SK-MEL-5 (cell line): ENCODE measurements at places on chromosomes 12 and 14. TPM values are rescaled to one million over a fixed set of nuclear protein-coding genes. Genes with fewer than 3 reads are reported as not detected.

The TEX22 gene
- 0.26 and 0.32 TPM in 2 replicates for total RNA-seq

The IL26 gene
- not detected in 2 replicates for total RNA-seq

The PPFIA2 gene
- total RNA-seq = not detected in 2 replicates

The FOXG1 gene
- not detected in 2 replicates for total RNA-seq

The CMKLR1 gene
- not detected in 2 replicates for total RNA-seq

The PLEKHG7 gene
- not detected in 2 replicates for total RNA-seq

The BTBD6 gene
- 35.1 and 38.2 TPM in 2 replicates for total RNA-seq

The ANO4 gene
- total RNA-seq = 29.5 and 30.6 TPM in 2 replicates

The SIX4 gene
- 3.9 and 4.7 TPM in 2 replicates for total RNA-seq

The DUSP16 gene
- 13.9 and 15.1 TPM in 2 replicates for total RNA-seq

The FAR2 gene
- total RNA-seq = 3.0 and 6.0 TPM in 2 replicates

The A2M gene
- 316 TPM in 2 replicates for total RNA-seq

DNA sequence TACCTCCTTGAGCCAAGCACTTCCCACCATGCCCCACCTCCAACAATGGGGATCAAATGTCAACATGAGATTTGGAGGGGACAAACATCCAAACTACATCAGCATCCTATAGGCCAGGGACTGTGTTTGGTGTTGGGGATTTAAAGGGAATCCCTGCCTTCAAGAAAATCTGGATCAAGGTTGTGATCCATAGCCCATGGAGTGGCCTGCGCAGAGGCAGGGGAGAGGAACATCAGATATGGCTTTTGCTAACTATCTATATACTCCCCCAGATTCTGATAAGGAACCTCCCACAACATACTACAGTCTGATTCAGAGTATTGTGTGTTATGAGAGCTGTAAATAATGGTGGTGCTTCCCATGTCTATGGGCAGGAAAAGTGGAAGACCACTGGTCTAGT is 5.1 kb downstream of the KIF5A start:
- no peak for DNase-seq

DNA sequence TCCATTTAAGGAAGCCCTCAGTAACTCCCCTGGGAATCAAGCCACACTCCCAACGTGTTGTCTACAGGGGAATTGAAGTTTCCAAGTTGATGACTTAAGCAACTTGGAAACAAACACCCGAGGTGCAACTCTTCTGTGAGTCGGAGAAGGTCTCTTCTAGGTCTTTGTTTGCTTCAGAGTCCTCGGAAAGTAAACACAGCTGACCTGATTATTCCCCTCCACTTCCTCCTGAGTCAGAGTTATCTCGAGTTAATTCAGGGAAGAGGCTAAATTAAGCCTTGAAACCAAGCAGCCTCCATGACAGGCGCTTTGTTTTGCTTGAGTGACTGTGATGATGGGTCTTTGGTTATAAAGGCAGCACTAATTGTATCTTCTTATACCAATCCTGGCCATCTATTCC is 41.8 kb downstream of the TUNAR start:
- peak; percentile 17 for DNase-seq

GRCh38 chr12:18868717-18869116 is 130.8 kb downstream of the CAPZA3 start:
- no peak for DNase-seq

- DNase-seq = no peak
These were observed 27.4 kb upstream of the DIP2B start for GRCh38 chr12:50477241-50477832.

GRCh38 chr14:106826833-106827369 is 1300.5 kb downstream of the TMEM121 start:
- no peak for DNase-seq

DNA sequence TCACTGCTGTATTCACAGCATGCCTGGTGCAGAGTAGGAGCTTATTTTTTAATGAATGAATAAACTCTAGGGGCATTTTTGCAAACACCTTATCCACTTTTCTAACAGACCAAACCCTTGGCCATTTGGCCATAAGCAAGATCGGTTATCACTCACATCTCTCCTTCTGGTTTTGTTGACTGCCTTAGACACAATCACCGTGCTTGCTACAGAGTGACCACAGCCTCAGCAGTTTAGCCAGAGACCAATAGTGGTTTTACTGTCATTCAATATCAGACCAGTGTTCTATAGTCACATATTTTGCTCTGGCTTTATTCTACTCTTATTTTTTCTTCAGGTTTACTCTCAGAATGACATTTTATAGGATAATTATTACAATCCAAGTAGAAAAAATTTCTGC is 2.2 kb downstream of the KLRB1 start:
- no peak for DNase-seq

DNA sequence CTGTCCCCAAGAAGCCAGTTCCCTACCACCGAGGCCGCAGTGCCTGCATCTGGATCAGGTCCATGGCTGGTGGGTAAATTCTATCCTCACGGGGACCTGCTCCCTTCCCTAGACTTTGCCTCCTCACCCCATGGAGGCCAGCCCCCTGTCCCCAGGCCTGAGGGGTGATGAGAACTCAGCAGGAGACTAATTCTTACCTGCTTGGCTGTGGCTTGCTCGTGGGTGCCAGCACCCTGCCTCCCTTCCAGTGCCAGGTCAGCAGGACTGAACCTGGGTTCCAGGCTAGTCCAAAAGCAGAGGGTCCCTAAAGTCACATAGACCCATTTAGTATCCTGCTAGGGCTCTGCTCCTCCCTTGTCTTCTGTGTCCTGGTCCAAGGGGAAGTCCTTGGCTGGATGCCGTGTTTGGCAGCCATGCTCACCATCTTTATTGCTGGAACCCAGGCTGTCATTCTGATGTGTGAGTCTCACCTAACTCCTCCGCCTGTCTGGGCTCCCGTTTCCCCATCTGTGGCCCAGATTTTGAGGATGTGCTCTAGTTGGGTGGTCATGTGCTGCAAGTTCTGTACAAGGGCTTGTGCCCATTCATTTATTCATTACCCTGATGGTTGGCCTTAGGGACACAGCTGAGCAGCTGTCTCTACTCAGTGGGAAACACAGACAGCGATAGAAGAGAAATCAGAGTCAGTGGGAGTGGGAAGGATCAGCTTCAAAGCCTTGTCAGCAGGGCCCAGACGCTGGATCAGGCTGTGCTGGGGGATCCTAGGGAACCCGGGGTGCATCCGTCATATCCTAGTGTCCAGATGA is 949 bp downstream of the PLBD2 start:
- DNase-seq = no peak

DNA sequence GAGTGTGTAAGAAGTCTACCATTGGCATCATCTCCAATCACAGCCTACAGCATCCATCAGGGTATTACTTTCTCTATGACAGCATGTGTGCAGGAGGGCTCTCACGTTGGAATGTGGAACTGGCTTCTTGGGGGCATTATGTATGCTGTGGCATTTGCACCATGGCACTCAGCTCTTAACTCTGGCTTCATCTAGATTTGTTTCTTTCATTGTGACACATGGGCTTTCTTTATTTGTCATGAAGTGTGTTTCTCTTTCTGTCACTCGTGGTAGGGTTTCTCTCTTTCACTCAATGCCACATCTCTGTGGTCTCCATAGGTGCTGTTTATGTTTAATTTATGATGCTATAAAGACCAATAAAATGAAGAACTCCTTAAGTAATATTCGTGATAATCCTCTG is 191.2 kb upstream of the GARIN2 start:
- no peak for DNase-seq

- no peak for DNase-seq
These were observed 97.2 kb downstream of the LGMN start for GRCh38 chr14:92651106-92651757.

GRCh38 chr12:57965766-57966165 is 24.4 kb downstream of the ATP23 start:
- peak; percentile 20 for DNase-seq

- no peak for DNase-seq
These were observed 285.7 kb downstream of the RMST start for GRCh38 chr12:97748298-97748697.

GRCh38 chr12:120169946-120170345 is 24.6 kb downstream of the GCN1 start:
- DNase-seq = no peak

- no peak for DNase-seq
These were observed 6.1 kb upstream of the SYNE3 start for GRCh38 chr14:95522556-95522955.

GRCh38 chr14:55129086-55129427 is at the start of gene LGALS3:
Gene LGALS3 (plus strand): TSS chr14:55129252. CDS start chr14:55137374, 8,122 bp downstream.
- DNase-seq = peak; percentile 73

- DNase-seq = no peak
These were observed 14.0 kb downstream of the PLBD2 start for GRCh38 chr12:113372371-113372770.

- peak; percentile 7 for DNase-seq
These were observed 425.8 kb downstream of the NPAS3 start for GRCh38 chr14:33364466-33364865.

GRCh38 chr14:30698463-30698862 is 76.3 kb downstream of the SCFD1 start:
- DNase-seq = no peak

- DNase-seq = no peak
These were observed 154.5 kb downstream of the PHLDA1 start for GRCh38 chr12:75876832-75877762.

DNA sequence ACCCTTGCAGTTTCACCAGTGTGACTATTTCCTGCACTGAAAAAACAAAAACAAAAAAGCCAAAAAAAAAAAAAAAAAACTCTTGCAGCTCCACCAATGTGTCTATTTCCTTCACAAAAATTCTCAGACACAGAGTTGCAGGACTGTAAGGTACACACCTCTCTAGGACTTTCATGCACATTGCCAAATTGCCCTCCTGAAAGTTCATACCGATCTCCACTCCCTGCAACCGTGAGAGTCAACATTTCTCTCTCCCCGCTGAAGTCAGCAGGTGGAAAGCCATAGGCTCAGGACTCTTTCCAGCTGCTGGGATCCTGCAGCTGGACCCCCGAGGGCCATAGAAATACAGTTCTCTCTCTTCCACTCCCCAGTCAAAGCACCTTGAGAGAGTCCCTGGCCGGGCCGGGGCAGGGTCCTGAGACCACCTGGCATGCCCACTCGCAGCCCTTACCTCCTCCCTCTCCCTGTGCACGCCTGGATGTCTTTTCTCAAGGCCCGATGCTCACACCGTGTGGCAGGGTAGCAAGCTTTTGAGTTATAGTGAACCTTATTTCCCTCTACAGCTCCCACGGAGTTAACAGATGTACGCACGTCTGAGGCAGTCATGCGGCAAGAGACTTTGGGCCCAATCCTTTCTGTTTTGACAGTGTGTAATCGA is 23.6 kb downstream of the MMAB start:
- DNase-seq = no peak

GRCh38 chr12:127278351-127278750 is 988.6 kb upstream of the TMEM132C start:
- DNase-seq = no peak

DNA sequence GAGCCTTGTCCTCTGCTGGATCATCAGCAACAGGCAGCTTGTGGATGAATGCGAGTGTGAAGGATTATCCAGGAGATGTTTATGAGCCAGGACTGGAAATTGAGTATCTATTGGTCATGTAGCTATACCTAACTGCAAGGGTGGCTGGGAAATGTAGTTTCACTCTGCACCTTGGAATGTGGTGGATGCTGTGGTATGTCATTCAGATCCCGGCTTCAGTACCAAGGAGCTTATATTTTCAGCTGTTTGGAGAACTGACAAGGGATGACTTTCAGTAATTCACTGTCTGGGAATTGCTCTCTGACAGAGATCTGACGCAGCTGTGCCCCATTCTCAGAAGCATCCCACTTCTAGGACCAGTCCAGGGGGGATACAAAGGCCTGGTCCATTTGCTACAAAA is 792.3 kb upstream of the NOVA1 start:
- DNase-seq = no peak

GRCh38 chr12:46260124-46260912 is 8.5 kb downstream of the SLC38A1 start:
- DNase-seq = peak; percentile 7

- peak; percentile 13 for DNase-seq
These were observed 527 bp downstream of the CAMKK2 start for GRCh38 chr12:121295746-121296617.
